CD8-positive, alpha-beta T cell (primary cell): ENCODE measurements at places on chromosomes 11 and 22.

- no peak for DNase-seq
Observed at GRCh38 chr22:39994566-39995392, at the start of gene FAM83F. FAM83F (plus strand) TSS chr22:39994954; CDS start chr22:39995043, 89 bp downstream.

GRCh38 chr11:76160856-76161255 is 45.4 kb downstream of the WNT11 start:
- no peak for DNase-seq

DNA sequence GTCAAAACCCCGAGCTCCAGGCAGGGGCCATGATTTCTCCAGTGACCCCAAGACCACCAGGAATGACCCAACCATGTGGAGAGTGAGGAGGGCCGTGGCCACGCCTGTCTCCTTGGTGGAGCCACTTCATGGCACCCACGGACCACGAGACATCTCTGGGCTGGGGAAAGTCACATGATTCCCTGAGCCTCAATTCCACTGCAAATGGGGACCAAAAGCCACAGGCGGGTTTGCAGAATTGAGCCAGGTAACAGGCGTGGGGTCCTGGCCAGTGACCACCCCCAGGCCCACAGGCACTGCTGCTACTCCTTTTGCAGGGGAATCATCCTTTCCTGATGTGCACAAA is 178.9 kb downstream of the CTTN start:
- no peak for DNase-seq

GRCh38 chr11:24496736-24497725 is at the start of gene LUZP2:
LUZP2 (plus strand) TSS chr11:24497053.
- DNase-seq, result no peak

GRCh38 chr11:66969584-66970225 is 5.4 kb upstream of the C11orf86 start:
- DNase-seq, result no peak

GRCh38 chr11:100776212-100776896 is 89.3 kb downstream of the ARHGAP42 start:
- no peak for DNase-seq

DNA sequence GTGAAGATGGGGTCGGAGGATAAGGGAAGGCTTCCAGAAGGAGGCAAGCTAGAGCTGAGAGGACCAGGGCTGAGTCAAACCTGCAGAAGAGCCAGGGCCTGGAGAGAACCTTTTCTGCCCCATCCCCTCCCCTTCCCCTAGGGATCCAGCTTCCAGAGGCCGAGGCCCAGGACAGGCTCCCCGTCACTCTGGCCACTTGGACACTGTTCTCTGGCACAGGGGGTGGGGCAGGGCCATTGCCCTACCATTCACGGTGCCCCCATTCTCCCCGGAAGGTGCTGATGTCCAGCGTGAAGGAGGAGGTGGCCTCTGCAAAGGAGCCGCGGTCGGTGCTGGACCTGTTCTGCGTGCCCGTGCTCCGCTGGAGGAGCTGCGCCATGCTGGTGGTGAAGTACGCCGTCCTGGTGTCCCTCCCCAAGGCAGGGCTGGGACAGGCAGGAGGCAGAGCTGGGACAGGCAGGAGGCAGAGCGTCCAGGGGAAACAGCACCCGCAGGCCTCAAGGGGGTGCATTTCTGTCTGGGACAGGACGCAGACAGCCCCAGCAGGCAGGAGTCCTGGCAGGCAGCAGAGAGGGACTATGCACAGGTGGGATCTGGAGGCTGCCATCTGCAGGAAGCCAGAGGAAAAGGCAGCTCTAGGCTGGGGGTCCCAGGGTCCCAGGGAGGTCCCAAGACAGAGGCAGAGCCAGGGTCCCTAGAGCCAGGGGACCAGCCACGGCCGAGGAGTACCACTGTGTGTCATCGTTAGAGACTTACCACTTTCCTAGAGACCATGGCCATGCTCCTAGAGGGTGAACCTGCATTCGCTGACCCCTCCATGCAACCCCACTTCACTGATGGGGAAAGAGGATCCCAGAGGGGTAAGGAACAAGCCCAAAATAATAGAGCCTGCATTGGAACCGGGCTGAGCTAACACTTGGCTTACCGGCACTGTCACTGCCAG is 25.8 kb upstream of the SLC22A12 start:
- DNase-seq, result no peak
